Eye (tissue), 1 donor: ENCODE measurements at places on chromosomes 2 and 18.

- no peak for DNase-seq
Observed at GRCh38 chr2:140384946-140385345, 1604.8 kb upstream of the NXPH2 start.

- no peak for DNase-seq
Observed at GRCh38 chr2:70047451-70047850, 39.8 kb upstream of the PCBP1 start.

- no peak for DNase-seq
Observed at GRCh38 chr2:81839780-81840179, 1535.2 kb upstream of the LRRTM1 start.

- DNase-seq, result no peak
Observed at GRCh38 chr2:643334-643733, 33.9 kb downstream of the TMEM18 start.

GRCh38 chr18:79554321-79554720, 125.3 kb upstream of the CTDP1 start:
- no peak for DNase-seq
